ENCODE measurements at places on chromosomes 1 and 21. TPM values are rescaled to one million over a fixed set of nuclear protein-coding genes. Genes with fewer than 3 reads are reported as not detected.
A peak's percentile ranks its signal among the peaks of the same experiment; 100 is the strongest.

Gene ANGPTL7
- total RNA-seq, result not detected

DNA sequence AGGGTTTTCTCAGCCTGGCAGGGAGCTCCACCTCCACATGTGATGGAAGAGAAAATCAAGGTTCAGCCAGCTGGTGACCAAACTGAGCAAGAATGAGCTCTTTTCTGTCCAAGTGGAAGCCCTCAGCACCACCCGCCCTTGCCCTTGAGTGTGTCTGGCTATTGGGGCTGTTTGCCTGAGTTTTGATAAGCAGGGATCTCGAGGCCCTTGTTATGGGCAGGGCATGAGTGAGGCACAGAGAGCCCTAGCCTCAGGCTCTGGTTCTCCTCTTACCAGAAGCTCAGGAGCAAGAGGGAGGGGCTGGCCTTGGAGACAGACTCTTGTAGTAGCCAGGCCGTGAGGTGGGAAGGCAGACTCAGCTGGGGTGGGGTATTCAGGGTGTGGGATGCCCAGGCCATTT is 37.5 kb upstream of the ARF1 start:
- H3K36me3 ChIP-seq, result no peaks in the 10 kb centered on the region
- no peak overlapping the region for H3K27ac ChIP-seq
- no peak for DNase-seq
- no peaks in the 10 kb centered on the region for H3K4me1 ChIP-seq
- no peak overlapping the region for H3K4me3 ChIP-seq
- peaks cover 3% of the 10 kb centered on the region for H3K27me3 ChIP-seq

Gene OXCT2
- total RNA-seq, result not detected

- H3K4me3 ChIP-seq, result no peak overlapping the region
- no peaks in the 10 kb centered on the region for H3K27me3 ChIP-seq
- H3K27ac ChIP-seq, result no peak overlapping the region
- peaks cover 23% of the 10 kb centered on the region for H3K4me1 ChIP-seq
- no peaks in the 10 kb centered on the region for H3K36me3 ChIP-seq
These were observed 125.0 kb downstream of the ADSS2 start for GRCh38 chr1:244326757-244327156.

- no peak for DNase-seq
- no peak overlapping the region for H3K27ac ChIP-seq
- H3K36me3 ChIP-seq, result no peaks in the 10 kb centered on the region
- no peaks in the 10 kb centered on the region for H3K4me1 ChIP-seq
- no peak overlapping the region for H3K4me3 ChIP-seq
- peaks cover 2% of the 10 kb centered on the region for H3K27me3 ChIP-seq
These were observed 53.8 kb downstream of the STUM start for GRCh38 chr1:226602186-226603021.

- no peak for DNase-seq
- peaks cover 1% of the 10 kb centered on the region for H3K27me3 ChIP-seq
- H3K27ac ChIP-seq, result no peak overlapping the region
- no peaks in the 10 kb centered on the region for H3K36me3 ChIP-seq
- no peak overlapping the region for H3K4me3 ChIP-seq
These were observed 111.2 kb upstream of the LBR start for GRCh38 chr1:225539069-225539468.

DNA sequence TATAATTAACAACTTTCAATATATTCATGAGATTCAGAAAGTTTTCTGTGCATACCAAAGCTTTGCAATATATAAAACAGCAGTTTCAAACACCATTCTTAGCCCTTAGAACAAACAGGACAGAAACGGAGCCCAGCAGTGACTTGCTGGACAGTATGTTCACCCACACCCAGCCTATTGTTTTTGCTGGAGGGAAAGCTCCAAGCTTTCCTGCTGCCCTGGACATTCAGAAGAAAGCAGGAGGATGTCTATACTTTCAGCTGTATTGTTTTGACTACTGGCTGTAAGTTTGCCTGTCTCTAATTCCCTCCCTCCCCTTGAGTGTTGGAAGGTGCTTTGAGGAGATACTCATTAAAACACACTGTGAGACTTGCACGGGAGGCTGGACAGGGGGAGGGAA is 9.6 kb downstream of the DENND2C start:
- H3K36me3 ChIP-seq, result no peaks in the 10 kb centered on the region
- H3K27ac ChIP-seq, result no peak overlapping the region
- H3K4me3 ChIP-seq, result no peak overlapping the region
- no peaks in the 10 kb centered on the region for H3K27me3 ChIP-seq

DNA sequence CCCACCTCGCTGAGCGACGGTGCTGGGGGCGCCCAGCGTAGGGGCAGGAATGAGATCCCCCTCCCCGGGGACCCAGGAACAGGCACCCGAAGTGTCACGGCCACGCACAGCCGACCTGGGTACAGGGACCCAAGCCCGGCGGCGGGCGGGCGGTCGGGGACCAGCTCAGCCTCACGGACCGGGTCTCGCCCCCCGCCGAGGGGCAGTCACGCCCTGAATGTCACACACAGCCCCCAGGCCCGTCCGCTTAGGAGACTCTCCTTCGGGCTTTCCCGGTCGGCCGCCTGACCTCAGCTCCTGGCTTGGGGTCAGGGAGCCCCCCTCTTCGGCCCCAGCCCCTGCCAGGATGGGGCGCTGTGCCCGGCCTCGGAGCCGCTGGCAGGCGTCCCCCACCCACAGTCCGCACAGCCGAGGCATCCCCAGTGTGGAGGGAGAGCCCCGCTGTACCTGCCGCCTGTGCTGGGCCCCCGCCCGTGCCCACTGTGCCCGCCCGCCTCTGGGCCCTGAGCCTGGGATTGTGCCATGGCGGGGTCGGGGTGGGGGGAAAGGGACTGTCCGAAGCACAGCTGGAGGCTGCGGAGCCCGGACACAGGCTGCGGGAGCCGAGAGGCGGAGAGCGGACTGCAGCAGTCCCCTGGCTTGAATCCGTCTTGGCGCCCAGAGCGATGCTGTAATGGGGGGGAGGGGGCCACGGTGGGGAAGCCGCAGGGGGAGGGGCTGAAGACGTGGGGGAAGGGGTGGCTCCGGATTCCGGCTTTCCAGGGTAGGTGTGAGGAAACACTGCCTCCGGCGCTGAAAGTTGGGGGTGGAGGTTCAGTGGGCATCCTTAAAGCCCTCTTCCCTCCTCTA is 627 bp upstream of the DLGAP3 start:
- H3K4me1 ChIP-seq, result peaks cover 16% of the 10 kb centered on the region
- H3K4me3 ChIP-seq, result peak overlapping the region; percentile 24
- DNase-seq, result no peak
- H3K36me3 ChIP-seq, result no peaks in the 10 kb centered on the region
- H3K27me3 ChIP-seq, result peaks cover 53% of the 10 kb centered on the region

DNA sequence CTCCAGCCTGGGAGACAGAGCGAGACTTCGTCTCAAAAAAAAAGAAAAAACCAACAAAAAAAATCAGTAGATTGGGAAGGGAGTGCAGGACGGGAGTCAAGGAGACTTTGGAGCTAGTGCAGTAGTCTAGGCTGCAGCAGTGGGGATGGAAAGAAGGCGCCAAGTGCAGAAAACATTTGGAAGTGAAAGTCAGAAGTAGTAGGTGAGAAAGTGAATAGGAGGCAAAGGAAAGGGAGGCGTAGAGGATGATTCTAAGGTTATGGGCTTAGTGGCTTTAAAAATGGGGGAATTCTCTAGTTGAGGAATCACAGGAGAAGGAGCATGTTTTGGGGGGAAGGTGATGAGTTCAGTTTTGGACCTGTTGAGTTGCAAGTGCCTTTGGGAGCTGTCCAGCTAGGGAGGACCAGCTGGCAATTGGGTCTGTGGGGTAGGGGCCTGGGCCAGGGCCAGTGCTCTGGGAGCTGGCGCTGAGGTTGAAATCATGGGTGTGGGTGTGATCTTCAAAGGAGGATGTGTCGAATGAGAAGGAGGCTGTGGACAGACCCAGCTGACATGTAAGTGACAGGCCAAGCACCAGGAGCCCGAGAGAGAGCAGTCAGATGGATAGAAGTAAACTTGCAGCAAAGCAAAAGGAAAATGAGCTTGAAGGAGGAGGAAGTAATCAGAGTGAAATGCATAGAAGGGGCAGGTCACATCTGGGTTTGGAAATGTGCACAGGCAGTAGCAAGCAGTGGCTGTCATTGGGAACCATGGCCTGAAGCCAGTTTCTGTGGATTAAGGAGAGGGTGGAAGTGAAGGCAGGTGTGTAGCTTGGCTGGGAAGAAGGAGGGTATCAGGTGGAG is 15.8 kb downstream of the TMCC2 start:
- H3K27me3 ChIP-seq, result no peaks in the 10 kb centered on the region
- DNase-seq, result no peak
- H3K4me3 ChIP-seq, result no peak overlapping the region
- no peaks in the 10 kb centered on the region for H3K36me3 ChIP-seq

DNA sequence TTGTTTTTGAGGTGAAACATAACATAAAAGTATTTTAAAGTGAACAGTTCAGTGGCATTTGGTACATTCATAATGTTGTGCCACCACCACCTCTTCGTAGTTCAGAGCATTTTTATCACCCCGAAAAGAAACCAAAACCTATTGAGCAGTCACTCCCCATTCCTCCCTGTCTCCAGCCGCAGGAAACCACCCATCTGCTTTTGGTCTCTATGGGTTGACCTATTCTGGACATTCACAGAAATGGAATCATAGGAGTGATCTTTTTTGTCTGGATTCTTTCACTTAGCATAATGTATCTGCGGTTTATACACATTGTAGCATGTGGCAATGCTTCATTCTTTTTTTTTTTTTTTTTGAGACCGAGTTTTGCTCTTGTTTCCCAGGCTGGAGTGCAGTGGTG is 141.2 kb downstream of the VPS13D start:
- DNase-seq, result no peak
- H3K4me1 ChIP-seq, result no peaks in the 10 kb centered on the region
- H3K27me3 ChIP-seq, result no peaks in the 10 kb centered on the region
- H3K27ac ChIP-seq, result no peak overlapping the region
- H3K4me3 ChIP-seq, result no peak overlapping the region
- peaks cover 55% of the 10 kb centered on the region for H3K36me3 ChIP-seq

Gene FCRL3
- total RNA-seq, result 1.1 TPM

DNA sequence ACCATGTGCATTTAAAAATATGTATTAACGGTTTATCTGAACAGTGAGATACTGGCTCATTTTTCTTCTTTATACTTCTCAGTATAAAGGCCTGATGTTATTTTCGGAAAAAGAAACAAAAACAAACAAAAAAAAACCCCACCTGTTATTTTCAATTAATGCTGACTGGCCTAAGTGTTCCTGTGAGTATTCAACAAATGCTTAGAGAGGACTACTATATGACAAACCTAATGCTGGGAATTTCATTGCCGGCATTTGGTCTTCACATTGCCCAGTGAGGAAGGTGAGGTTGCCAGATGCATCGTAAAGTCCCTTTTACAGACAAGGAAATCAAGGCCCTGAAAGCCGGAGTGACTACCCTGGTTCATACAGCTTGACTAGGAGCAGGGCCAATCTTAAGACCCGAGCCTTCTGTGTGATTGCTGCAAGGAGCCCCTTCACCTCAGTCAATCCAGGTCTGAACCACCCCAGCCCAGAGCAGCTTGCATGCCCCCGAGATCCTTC is 599 bp downstream of the MRPL24 start:
- peaks cover 58% of the 10 kb centered on the region for H3K36me3 ChIP-seq
- peak overlapping the region; percentile 74 for H3K4me3 ChIP-seq
- H3K27ac ChIP-seq, result peak overlapping the region; percentile 86
- H3K4me1 ChIP-seq, result peaks cover 24% of the 10 kb centered on the region
- H3K27me3 ChIP-seq, result no peaks in the 10 kb centered on the region

DNA sequence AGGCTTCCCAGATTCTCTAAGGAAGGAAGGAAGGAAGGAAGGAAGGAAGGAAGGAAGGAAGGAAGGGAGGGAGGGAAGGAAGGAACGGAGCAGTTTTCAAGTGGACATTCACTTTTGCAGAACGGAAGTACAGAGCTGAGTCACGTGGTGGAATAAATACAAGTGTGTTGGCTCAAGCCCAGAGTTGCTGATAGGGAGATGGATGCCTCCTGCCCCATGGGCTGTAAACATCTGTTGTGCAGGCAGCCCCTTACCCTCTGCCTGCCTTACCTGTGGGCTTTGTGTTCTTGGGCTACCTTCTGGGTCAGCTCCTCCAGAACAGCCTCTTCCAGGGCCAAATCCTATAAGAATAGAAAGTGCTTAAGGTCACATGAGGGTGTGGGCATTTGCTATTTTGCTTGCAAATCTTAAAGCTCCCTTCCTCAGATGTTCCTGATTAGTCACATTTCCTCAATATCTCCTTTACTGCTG is 121.7 kb downstream of the SMYD2 start:
- H3K4me1 ChIP-seq, result no peaks in the 10 kb centered on the region
- H3K36me3 ChIP-seq, result no peaks in the 10 kb centered on the region
- H3K4me3 ChIP-seq, result no peak overlapping the region
- H3K27me3 ChIP-seq, result no peaks in the 10 kb centered on the region
- DNase-seq, result no peak

Gene ELOVL1
- 28.7 TPM for total RNA-seq

- no peak overlapping the region for H3K27ac ChIP-seq
- no peaks in the 10 kb centered on the region for H3K27me3 ChIP-seq
- DNase-seq, result no peak
These were observed 75.9 kb downstream of the KIF1B start for GRCh38 chr1:10286244-10286643.

DNA sequence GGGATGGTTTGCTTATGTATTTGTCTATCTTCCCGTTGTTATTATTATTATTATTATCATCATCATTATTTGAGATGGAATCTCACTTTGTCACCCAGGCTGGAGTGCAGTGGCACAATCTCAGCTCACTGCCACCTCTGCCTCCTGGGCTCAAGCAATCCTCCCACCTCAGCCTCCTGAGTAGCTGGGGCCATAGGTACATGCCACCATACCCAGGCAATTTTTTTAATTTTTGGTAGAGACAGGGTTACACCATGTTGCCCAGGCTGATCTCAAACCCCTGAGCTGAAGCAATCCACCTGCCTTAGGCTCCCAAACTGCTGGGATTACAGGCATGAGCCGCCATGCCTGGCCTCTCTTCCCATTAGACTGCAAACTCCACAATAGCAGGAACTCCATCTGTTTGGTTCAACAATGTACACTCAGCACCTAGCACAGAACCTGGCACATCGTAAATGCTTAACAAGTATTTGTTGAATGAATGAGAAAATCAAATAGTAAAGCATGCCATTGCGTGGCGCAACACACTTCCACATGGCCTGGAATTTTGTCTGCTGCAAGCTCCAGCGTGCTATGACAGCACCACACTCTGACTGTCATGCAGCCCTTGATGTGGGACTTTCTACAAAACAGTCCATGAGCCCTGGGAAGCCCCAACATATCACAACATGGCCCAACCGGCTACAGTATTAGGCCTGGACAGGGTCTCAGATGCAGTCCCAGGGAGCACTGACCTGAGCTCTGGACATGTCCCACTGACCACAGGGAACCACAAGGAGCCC is 3.8 kb upstream of the TINAGL1 start:
- H3K36me3 ChIP-seq, result no peaks in the 10 kb centered on the region
- DNase-seq, result no peak
- no peak overlapping the region for H3K4me3 ChIP-seq
- H3K27me3 ChIP-seq, result peaks cover 13% of the 10 kb centered on the region
- no peaks in the 10 kb centered on the region for H3K4me1 ChIP-seq

Gene KRTAP12-2
- total RNA-seq, result not detected

Data from CD4-positive, alpha-beta T cell (primary cell).